ENCODE measurements at places on chromosomes 3 and 15. TPM values are rescaled to one million over a fixed set of nuclear protein-coding genes. Genes with fewer than 3 reads are reported as not detected.
A peak's percentile ranks its signal among the peaks of the same experiment; 100 is the strongest.

DNA sequence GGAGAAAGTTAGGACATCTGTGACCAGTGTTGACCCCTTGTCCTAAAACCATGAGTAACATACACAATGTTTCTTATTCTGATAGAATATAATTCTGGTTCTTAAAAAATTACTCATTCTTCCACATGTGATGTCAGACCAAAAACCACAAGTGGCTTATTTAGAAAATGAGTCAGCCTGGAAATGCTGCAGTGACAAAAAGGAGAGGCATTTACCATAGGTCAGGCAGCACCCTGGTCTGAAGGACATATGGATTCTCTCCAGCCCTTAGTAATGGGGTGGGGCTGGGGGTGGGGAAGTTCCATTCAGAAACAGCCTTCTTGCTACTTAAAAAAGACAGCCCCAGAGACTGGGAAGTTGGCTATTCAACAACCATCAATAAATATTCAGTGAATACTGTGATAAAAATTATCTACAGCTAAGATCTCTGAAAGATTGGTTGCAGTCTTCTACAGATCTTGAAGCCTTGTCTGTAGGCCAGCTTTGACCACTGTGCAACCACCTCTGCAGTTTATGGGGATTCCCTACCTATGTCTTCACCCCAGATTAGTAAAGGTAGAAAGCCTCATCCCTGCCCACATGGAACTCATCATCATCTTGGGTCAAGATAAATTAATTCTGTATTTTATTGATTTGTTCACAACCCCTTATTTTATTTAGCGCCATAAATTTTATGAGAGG lies 34.9 kb upstream of the TIMP4 start:
- peak overlapping the region; percentile 65 for H3K27ac ChIP-seq
- DNase-seq = no peak
- no peak overlapping the region for H3K4me3 ChIP-seq
- H3K27me3 ChIP-seq = no peaks in the 10 kb centered on the region
- peaks cover 41% of the 10 kb centered on the region for H3K4me1 ChIP-seq

DNA sequence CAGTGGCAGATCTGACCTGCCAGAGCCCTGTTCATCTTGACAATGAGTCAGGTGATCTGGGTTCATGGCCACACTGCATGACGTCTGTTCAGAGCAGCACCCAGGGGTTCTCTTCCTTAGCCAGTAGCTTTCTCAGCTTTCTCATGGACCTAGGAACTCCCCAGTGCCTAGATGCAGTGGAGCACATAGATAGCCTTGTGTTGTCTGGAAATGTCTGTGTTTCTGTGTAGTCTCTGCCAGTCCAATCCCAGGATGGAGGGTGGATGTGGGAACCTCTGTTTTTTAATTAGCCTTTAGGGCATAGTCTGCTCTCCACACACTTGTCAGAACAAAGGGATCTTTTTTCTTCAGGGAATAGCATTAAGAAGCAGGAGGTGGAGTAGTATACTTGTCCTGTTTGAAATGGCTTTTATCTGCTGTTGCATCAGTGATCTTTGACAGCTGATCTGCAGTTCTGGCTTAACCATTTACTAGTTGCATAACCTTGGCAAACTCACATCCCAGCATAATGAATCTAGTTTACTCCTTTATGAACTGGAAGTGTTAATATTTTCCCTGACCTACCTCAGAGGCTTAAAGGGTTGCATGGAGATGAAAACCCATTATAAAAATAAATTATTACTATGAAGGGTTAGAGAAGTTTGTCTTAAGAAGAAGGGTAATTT lies 16.1 kb upstream of the CACNA1D start:
- peaks cover 23% of the 10 kb centered on the region for H3K27me3 ChIP-seq
- no peaks in the 10 kb centered on the region for H3K36me3 ChIP-seq
- DNase-seq = no peak

DNA sequence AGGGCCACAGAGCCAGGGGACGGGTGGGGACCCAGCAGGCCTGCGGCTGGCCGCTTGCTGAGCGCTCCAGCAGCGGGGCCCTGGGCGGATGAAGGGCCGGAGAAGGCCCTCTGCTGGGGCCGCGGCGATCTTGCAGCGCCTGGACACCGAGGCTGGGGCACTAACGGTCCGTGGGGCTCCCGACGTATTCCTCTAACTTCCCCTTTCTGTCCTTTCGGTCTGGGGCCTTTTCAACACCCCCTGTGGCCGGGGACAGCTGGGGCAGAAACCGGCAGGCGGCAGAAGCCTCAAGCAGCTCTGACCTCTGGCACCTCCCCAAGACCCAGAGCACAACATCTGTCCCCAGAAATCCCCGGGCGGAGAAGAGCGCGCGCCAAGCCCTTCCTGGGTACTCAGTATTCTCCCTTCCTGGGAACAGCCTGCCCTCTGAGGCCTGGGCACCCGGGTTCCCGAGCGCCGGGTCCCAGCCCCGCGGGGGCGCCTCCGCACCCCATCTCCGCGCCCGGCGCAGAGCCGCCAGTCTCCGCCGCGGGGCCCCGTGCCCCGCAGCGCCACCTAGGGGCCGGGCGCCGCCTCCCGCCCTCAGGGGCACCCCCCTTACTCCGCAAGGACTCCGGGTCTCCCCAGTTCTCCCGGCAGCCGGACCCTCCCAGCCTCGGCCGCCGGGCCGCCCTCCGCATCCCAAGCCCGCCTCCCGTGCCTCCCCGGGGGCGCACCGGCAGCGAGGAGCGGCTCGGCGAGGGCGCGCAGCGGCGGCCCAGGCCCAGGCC lies 582 bp upstream of the SLCO3A1 start:
- H3K36me3 ChIP-seq = no peaks in the 10 kb centered on the region
- DNase-seq = peak; percentile 27
- peak overlapping the region; percentile 77 for H3K4me3 ChIP-seq

GRCh38 chr3:2945121-2945520 lies 165.1 kb downstream of the IL5RA start:
- no peaks in the 10 kb centered on the region for H3K4me1 ChIP-seq
- H3K27me3 ChIP-seq = no peaks in the 10 kb centered on the region
- H3K36me3 ChIP-seq = no peaks in the 10 kb centered on the region
- DNase-seq = no peak
- H3K4me3 ChIP-seq = no peak overlapping the region

DNA sequence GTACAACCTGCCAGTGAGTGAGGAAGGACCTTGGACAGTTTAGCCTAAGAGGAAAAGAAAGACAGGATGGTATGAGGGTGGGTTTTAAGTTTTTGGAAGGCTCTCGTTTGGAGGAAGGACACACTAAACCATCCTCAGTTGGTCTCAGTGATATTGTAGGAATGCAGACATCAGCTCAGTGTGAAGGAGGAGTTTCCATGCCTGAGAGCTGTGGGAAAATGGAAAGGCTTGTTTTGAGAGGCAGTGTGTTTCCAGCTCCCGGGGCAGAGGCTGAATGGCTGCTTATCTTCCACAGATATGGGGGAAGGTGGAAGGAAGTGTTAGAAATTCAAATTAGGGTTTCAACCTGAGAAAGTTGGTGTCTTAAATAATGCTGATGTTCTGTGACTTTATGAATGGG lies 89.6 kb upstream of the MYZAP start:
- H3K4me3 ChIP-seq = no peak overlapping the region
- no peaks in the 10 kb centered on the region for H3K27me3 ChIP-seq
- H3K4me1 ChIP-seq = peaks cover 14% of the 10 kb centered on the region
- DNase-seq = no peak
- H3K27ac ChIP-seq = no peak overlapping the region
- no peaks in the 10 kb centered on the region for H3K36me3 ChIP-seq

GRCh38 chr3:60319179-60319858 lies 931.9 kb downstream of the FHIT start:
- no peaks in the 10 kb centered on the region for H3K27me3 ChIP-seq
- no peak overlapping the region for H3K27ac ChIP-seq
- H3K36me3 ChIP-seq = no peaks in the 10 kb centered on the region
- H3K4me3 ChIP-seq = no peak overlapping the region

- no peaks in the 10 kb centered on the region for H3K27me3 ChIP-seq
- peak overlapping the region; percentile 41 for H3K4me3 ChIP-seq
- H3K36me3 ChIP-seq = no peaks in the 10 kb centered on the region
Observed at GRCh38 chr3:185960522-185961288, 22.9 kb upstream of the TRA2B start.

- no peaks in the 10 kb centered on the region for H3K4me1 ChIP-seq
- no peaks in the 10 kb centered on the region for H3K36me3 ChIP-seq
- no peak for DNase-seq
- no peak overlapping the region for H3K27ac ChIP-seq
- H3K4me3 ChIP-seq = no peak overlapping the region
Observed at GRCh38 chr3:147940405-147941193, 531.4 kb downstream of the ZIC1 start.

The SH2D7 gene
- not detected for total RNA-seq

The ITPKA gene
- 0.76 TPM for total RNA-seq

The PRR20G gene
- total RNA-seq = not detected

The CLRN1 gene
- not detected for total RNA-seq

The SLC30A4 gene
- 6.7 TPM for total RNA-seq

Data from esophagus squamous epithelium (tissue), 5 donors.